ENCODE measurements at places on chromosomes 4 and X.

DNA sequence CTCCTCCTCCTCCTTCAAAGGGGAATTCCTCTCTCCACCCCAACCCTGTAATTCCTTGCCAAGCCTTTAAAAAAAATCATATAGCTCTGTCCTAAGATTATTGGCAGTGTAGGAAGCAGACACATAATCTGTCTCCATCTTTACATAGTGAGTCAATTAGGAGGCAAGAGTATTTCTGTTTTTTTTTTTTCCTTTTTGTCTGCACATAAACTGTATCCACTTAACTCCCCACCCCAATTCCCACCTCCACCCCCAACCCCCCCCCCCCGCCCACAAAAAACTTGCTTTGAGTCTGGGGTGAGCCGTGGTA lies 182.5 kb downstream of the RASL11B start:
- DNase-seq = no peak

DNA sequence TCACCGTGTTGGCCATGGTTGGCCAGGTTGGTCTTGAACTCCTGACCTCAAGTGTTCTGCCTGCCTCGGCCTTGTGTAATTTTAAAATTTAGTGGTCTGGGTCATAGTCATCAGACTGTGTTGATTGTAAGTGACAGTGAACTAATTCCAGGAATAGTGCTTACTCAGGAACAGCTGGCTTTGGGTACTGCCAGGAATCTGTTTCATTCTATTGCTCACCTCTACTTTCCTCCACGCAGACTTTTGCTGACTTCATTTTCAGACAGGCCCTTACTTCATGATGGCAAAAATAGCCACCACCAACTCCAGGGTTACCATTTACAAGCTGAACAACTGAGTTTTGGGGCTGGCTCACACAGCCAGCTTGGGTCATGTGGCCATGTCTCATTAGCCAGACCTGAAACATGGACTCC lies 54.6 kb downstream of the FNIP2 start:
- no peak for DNase-seq

- DNase-seq = no peak
Observed at GRCh38 chr4:6454112-6454910, 18.1 kb downstream of the PPP2R2C start.

DNA sequence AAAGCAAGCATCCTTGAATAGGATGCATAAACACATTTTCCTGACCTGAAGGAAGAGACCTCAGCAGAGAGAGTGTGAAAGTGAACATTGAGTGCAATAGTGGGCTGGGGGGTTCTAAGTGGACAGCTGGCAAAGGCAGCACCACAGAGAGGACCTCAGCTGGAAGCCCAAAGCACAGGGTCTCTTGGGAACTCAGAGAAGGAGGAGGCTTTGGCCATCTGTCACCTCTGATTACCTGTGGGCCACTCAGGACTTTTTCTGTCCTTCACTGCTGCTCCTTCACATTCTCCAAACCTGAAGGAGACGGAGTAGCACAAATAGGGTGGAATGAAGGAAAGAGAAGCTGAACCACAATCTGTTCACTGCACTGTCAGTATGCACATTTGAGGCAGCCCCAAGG lies 37.9 kb upstream of the FAT4 start:
- DNase-seq = no peak

DNA sequence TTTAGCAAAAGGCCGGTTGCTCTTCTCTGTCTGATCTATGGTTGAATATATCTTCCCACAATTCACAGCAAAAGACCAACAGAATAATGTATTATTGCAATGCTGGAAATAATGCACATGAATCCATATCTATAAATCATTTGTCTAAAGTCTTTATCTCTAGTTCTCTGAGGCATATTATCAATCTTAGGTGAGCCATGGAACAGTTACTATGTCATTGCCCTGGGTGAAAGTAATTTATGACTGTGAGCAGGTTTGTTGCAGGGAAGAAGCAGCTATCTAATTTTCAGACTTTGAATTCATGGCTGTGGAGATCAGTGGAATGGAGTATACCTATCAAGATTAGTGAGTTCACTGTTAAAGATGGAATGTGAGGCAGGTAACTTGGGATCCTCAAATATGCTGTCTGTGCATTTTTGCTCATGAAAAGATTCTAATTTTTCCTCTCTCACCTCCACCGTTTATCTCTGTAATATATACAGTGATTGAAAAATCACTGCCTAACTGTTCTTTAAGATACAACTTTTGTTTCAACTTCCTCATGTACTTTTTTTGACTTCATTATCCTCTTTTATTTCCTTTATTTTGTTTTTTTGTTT lies 256.8 kb upstream of the ARSJ start:
- no peak for DNase-seq

DNA sequence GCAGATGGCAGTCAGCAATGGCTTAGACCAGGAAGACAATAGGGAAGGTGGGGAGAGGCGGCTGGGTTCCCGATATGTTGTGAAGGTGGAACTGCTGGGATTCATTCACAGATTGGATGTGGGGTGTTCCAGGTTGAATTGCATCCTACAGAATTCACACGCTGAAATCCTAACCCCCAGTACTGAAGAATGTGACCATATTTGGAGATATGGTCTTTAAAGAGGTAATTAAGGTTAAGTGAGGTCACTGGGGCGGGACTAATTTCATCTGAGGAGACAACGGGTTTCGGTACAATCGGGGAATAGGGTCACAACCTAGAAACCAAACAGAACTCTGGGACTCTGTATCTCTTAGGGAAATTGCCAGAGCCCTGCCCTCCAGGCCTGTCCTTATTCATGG lies 5.3 kb upstream of the CHRNA9 start:
- DNase-seq = no peak

DNA sequence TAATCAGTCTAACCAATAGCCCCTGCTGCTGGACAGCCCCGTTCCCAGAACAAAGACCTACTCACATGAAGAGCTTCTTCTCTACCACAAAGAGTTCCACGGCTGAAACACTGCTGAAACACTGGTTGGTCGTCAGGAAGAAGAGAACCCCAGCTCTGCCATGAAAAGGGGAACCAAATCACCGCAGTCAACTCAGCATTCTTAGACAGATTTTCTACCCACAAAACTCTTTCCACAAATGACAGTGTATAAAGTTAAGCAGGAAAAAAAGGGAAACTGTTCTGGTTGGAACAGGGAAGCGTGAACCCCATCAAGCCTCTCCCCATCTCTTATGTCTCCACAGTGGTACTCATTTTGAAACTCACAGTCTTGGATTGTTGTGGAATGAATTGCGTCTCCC lies 57.3 kb downstream of the ABCG2 start:
- no peak for DNase-seq

DNA sequence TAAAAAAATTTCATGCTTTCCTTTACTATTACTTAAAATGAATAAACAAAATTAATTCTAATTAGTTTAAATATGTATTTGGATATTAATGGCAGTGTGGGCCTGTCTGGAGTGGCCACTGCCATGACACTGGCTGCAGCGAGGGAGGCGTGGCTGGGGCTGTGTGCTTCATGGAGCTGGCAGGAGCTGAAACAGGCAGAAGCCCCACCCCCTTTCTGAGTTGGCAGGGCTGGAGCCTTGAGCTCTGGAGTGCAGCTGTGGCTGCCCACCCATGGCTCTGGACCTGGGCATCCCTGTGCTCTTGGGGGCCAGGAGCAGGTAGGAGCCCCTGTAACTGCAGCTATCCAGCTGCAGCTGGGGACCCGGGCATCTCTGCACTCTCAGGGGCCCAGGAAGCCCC lies 8.2 kb upstream of the HSD17B11 start:
- DNase-seq = no peak

- DNase-seq = no peak
Observed at GRCh38 chrX:39152106-39152649, 350.9 kb downstream of the MID1IP1 start.

DNA sequence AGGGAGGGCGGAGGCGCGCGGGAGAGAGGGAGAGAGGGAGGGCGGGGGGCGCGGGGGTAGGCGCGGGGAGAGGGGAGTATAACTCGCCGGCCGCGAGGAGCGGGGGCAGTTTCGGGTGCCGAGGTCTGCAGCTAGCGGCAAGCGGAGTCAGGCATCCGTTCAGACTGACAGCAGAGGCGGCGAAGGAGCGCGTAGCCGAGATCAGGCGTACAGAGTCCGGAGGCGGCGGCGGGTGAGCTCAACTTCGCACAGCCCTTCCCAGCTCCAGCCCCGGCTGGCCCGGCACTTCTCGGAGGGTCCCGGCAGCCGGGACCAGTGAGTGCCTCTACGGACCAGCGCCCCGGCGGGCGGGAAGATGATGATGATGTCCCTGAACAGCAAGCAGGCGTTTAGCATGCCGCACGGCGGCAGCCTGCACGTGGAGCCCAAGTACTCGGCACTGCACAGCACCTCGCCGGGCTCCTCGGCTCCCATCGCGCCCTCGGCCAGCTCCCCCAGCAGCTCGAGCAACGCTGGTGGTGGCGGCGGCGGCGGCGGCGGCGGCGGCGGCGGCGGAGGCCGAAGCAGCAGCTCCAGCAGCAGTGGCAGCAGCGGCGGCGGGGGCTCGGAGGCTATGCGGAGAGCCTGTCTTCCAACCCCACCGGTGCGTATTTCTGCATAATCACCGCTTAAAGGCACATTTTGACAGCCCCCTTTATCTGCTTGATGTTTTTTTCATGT lies at the start of gene POU4F2:
POU4F2 (plus strand) TSS at position 108 of the 720 bp plus-strand sequence; CDS start at position 356, 248 bp downstream.
- no peak for DNase-seq

GRCh38 chr4:99126376-99126775 lies 17.7 kb downstream of the ADH4 start:
- no peak for DNase-seq

DNA sequence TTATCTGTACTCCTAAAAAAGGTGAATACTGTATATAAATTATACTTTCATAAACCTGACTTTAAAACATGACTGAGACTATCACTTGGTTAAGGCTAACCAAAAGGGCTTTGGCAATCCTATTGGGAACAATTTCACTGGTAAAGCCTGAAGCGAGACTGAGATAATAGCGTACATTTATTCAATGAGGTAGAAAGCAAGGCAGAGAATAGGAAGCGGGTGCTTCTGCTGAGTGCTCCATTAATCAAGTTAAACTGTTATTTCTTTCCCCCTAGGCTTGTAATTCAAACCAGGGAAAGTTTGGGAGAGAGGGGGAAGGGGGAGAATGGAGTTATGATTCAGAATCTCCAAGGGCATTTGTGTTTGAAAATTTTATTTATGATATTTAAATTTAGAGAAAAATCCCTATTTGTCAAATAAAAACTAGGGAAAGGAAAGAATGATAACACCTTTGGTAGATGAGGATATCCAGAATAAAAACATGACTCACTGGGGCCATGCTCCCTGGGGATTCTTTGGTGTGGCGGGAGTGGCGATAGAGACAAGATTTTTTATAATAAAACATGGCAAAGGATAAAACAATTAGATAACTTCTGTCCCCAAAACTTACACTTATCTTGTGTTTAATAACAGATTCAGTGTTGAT lies 34.6 kb upstream of the SORBS2 start:
- DNase-seq = no peak

DNA sequence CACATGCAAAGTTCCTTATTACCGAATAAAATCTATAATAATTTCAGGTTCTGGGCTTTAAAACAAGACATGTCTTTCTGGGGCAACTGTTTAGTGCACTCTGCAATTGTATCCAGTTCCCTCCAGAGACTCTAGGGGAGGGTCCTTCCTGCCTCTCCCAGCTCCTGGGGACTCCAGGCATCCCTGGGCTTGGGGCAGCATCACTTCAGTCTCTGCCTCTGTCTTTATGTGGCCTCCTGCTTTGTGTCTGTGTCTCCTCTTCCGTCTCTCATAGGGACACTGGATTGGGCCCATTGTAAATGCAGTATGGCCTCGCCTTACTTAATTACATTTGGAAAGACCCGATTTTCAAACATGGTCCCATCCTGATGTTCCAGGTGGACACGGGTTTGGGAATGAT lies 10.9 kb upstream of the ASMTL start:
- no peak for DNase-seq

DNA sequence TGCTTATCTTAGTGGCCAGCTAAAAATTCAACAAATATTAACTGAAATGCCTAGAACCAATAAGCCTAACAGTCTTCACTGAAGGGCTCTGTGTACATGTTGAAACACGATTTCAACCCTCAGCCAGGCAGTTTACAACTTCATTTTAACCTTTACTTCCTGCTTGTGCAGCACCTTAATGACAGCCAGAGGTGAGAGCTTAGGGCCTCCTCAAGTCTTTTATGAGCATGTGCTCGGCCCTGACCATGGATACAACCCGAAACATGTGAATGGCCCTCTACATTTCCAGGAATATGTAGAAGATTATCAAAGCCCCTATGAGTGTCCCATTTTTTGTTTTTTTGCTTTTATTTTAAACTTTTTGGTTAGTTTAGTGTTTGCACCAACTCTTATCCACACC lies 88.3 kb downstream of the MSN start:
- no peak for DNase-seq

DNA sequence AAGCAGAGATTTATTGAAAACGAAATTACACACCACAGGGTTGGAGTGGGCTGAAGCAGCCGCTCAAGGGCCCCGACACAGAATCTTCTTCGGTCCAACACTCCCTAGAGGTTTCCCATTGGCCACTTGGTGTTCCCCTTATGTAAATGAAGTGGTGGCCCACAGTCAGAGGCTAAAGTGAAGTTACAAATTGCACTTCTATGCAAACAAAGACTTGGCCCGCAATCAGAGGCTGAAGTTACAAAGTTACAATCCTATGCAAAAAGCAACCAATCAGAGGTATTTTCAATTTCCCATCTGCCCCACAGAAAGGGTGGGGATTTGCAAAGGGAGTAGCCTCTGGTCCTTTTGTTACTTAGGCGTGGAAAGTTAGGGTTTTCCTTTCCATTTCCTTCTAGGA lies 35.7 kb upstream of the SLC25A43 start:
- DNase-seq = no peak

GRCh38 chrX:13661735-13662288 lies 8.9 kb downstream of the TCEANC start:
- no peak for DNase-seq

- no peak for DNase-seq
Observed at GRCh38 chrX:133444952-133445831, 29.9 kb upstream of the GPC4 start.

- DNase-seq = no peak
Observed at GRCh38 chr4:88573276-88573980, 18.9 kb upstream of the HERC3 start.

- DNase-seq = no peak
Observed at GRCh38 chrX:20265221-20265725, 1.4 kb downstream of the RPS6KA3 start.

GRCh38 chr4:117874216-117874615 lies 160.1 kb upstream of the NDST3 start:
- DNase-seq = no peak

DNA sequence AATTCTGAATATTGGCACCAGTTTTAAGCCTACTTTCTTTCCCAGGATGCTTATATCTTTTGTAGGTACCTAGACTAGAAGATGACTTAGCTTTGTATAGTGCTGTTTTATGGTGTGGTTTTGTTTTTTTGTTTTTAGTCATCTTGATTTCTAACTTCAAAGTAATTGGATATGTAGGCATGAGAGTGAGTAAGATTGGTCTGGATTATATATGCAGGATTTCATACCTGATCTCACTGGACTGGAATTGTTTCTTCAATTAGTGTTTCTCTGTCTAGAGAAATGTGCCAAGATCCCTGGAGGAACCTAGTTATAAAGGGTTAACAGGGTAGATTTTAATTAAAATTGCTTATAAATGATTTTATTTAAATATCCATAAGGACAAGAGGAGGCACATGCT lies 23.1 kb downstream of the NAP1L5 start:
- no peak for DNase-seq

Data from stimulated activated CD8-positive, alpha-beta memory T cell treated with anti-CD3 and anti-CD28 coated beads, Interleukin-15, amount 100 ng/mL, for 24 hours (primary cell).